Spleen (tissue), 13 donors: ENCODE measurements at places on chromosomes 3 and 15.

- no peaks in the 10 kb centered on the region for H3K27me3 ChIP-seq
- H3K4me3 ChIP-seq: no peak overlapping the region
- DNase-seq: no peak
- H3K27ac ChIP-seq: no peak overlapping the region
- no peaks in the 10 kb centered on the region for H3K4me1 ChIP-seq
- peaks cover 74% of the 10 kb centered on the region for H3K36me3 ChIP-seq
These were observed 249.0 kb downstream of the MCTP2 start for GRCh38 chr15:94480289-94480834.

DNA sequence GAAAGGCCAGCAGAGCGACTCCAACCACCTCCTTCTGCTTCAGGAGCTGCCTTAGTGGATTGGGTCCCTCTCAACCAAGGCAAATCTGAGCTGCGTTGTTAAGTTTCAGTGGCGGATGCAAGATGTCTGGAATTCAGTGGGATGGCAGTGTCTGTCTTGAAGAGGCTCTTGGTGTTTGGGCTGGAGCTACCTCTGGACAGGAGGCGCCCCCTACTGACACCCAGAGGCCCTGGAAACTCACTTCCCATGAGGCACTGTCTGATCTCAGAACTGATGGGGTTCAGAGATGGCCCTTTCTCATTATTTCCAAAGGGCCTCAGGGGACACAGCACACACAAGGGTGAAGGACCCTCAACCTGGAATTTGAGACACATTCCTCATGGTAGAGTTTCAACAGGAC, 6.0 kb upstream of the SLC28A1 start:
- no peaks in the 10 kb centered on the region for H3K4me1 ChIP-seq
- H3K4me3 ChIP-seq: no peak overlapping the region
- H3K27me3 ChIP-seq: no peaks in the 10 kb centered on the region
- DNase-seq: no peak
- no peak overlapping the region for H3K27ac ChIP-seq

DNA sequence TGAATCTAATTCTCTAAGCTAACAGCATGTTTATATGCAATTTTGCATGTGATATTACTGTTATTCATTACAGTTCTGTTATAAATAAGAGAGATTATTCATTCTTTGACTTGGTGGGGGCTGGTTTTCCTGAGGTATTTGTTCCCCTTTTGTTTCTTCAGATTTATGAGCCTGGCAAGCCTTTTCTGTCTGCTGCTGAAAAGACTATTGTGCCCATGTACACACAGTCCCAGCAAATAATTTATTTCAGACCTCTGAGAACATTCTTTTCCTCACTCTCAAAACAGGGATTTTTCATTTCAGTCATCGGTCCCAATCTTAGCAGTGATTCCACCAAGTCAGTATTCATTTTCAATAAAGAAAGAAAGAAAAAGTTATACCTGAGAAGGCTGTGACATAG, 716.8 kb downstream of the NSUN3 start:
- no peak overlapping the region for H3K4me3 ChIP-seq
- H3K27me3 ChIP-seq: no peaks in the 10 kb centered on the region
- H3K27ac ChIP-seq: no peak overlapping the region
- H3K4me1 ChIP-seq: no peaks in the 10 kb centered on the region
- DNase-seq: no peak
- no peaks in the 10 kb centered on the region for H3K36me3 ChIP-seq

DNA sequence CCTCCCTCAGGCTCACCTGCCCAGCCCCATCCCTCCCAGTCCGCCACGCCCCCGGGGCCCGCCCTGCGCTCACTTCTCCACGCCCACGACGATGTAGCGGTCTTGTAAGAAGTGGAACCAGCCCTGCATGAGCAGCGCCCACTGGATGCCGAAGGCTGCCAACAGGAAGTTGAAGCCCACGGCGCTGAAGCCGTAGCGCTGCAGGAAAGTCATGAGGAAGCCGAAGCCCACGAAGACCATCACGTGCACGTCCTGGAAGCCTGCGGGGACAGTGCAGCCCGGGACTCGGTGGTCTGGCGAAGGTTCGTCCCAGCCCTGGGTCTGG, 9.7 kb downstream of the RHCG start:
- no peak overlapping the region for H3K4me3 ChIP-seq
- H3K27ac ChIP-seq: no peak overlapping the region
- DNase-seq: no peak
- no peaks in the 10 kb centered on the region for H3K4me1 ChIP-seq
- peaks cover 79% of the 10 kb centered on the region for H3K27me3 ChIP-seq
- H3K36me3 ChIP-seq: no peaks in the 10 kb centered on the region

DNA sequence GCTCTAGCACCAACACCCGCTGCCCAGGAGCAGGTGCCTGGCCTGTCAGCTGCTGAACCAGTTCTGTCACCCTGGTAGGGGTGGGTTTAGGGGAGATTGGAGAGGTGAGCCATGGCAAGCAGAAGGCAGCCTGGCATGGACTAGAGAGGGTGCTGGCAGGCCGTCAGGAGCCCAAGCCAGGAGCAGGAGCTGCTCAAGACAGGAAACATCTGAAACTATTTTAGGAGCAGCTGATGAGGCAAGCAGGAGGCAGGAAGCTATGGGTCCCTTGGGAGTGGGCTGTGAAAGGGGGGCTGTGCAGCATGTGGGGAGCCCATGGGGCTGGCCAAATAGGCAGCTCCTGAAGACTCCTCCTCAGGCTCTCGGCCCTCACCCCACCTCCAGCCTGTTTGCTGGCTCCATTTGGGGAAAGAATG, 2.3 kb downstream of the INKA1 start:
- peak; percentile 89 for DNase-seq
- peak overlapping the region; percentile 7 for H3K4me3 ChIP-seq
- no peaks in the 10 kb centered on the region for H3K27me3 ChIP-seq
- H3K27ac ChIP-seq: peak overlapping the region; percentile 97

- no peak for DNase-seq
- H3K4me1 ChIP-seq: no peaks in the 10 kb centered on the region
- H3K27ac ChIP-seq: no peak overlapping the region
- no peak overlapping the region for H3K4me3 ChIP-seq
These were observed 9.2 kb downstream of the DCBLD2 start for GRCh38 chr3:98892263-98892662.

DNA sequence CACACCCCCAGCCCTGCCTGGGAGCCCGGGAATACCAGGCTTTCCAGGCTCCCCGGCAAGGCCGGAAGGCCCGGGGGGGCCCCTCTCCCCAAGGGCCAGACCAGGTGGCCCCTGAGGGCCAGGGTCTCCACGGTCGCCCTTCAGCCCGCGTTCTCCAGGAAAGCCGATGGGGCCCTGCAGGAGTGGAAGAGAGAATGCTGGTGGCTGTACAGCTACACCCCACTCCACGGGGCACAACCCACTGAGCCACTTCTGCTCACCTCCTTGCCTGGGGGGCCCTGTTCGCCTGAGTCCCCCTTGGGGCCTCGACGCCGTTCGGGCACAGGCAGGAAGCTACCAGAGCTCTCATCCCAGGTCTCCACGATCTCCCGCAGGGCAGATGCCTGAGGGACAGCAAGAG, 11.8 kb upstream of the UCN2 start:
- H3K27ac ChIP-seq: no peak overlapping the region
- H3K36me3 ChIP-seq: no peaks in the 10 kb centered on the region
- no peaks in the 10 kb centered on the region for H3K4me1 ChIP-seq
- H3K27me3 ChIP-seq: no peaks in the 10 kb centered on the region
- H3K4me3 ChIP-seq: no peak overlapping the region

DNA sequence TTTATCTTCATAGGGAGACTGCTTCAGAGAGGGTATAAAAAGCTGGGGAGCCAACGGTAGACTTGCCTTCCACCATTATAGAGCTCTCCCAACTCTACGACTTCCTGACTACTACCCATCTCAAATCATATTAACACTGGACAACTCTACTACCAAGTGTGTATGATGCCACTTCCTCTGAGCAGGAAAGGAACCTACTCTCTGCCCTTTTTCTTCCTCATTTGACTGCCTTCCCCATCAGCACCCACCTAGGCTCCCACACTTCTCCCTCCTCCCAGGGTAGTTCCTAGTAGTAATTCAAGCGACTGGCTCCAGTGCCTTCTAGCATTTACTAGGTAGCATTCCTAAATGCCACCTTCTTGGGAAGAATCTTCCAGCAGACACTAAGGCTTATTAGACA, 24.5 kb upstream of the TBL1XR1 start:
- no peaks in the 10 kb centered on the region for H3K36me3 ChIP-seq
- H3K27me3 ChIP-seq: no peaks in the 10 kb centered on the region
- no peak for DNase-seq

GRCh38 chr3:49593041-49593440, 38.8 kb downstream of the BSN start:
- H3K27me3 ChIP-seq: no peaks in the 10 kb centered on the region
- DNase-seq: no peak
- no peak overlapping the region for H3K27ac ChIP-seq
- H3K4me3 ChIP-seq: no peak overlapping the region
- no peaks in the 10 kb centered on the region for H3K4me1 ChIP-seq
- no peaks in the 10 kb centered on the region for H3K36me3 ChIP-seq

- no peaks in the 10 kb centered on the region for H3K36me3 ChIP-seq
- DNase-seq: no peak
- H3K4me3 ChIP-seq: no peak overlapping the region
- H3K27ac ChIP-seq: no peak overlapping the region
These were observed 337.2 kb downstream of the MAGI1 start for GRCh38 chr3:65701516-65701915.

DNA sequence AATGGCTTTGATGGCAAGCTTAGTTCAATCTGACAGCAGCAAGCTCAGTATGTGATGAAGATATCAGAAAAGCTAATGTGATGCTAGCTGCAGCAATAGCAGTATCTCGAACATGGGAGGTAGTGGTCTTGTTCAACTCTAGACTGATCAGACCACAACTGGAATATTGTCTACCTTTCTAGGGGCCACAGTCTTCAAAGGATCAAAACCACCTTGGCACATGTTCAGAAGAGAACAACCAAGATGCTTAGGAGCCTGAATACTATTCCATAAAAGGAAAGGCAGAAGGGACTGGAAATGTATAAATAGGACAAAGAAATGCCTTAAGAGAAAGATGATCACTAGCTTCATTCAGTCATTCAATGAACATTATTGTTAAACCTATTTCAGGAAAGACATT, 2.3 kb downstream of the C3orf70 start:
- DNase-seq: no peak
- no peaks in the 10 kb centered on the region for H3K36me3 ChIP-seq
- H3K4me3 ChIP-seq: no peak overlapping the region
- no peak overlapping the region for H3K27ac ChIP-seq
- peaks cover 36% of the 10 kb centered on the region for H3K4me1 ChIP-seq
